NCI-H146 (cell line): ENCODE measurements at places on chromosomes 11 and 22.

DNA sequence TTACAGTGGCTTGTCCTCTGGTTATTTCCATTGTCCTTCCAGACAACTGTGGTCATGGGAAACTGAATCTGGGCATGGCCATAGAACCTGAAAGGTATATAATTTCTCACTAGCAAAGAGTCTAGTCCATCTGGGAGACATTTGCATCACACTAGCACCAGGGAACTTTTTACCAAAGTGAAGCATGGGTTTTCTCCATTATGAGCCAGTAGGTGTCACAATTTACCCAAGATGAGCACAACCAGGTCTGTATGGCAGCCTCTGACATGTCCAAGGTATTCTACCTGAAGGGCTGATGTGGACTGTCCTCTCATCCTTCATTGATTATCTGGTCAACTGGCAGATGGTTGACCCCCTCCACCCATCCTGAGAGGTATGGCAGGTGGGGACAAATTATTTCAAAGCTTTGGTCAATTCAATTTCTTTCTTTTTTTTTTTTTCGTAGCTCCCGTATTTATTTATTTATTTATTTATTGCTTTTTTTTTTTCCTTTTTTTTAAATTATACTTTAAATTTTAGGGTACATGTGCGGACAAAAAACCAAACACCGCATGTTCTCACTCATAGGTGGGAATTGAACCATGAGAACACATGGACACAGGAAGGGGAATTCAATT lies 425.9 kb downstream of the TMEM135 start:
- DNase-seq: peak; percentile 3

GRCh38 chr22:20108757-20109230 lies 7.1 kb upstream of the RANBP1 start:
- no peak for DNase-seq

DNA sequence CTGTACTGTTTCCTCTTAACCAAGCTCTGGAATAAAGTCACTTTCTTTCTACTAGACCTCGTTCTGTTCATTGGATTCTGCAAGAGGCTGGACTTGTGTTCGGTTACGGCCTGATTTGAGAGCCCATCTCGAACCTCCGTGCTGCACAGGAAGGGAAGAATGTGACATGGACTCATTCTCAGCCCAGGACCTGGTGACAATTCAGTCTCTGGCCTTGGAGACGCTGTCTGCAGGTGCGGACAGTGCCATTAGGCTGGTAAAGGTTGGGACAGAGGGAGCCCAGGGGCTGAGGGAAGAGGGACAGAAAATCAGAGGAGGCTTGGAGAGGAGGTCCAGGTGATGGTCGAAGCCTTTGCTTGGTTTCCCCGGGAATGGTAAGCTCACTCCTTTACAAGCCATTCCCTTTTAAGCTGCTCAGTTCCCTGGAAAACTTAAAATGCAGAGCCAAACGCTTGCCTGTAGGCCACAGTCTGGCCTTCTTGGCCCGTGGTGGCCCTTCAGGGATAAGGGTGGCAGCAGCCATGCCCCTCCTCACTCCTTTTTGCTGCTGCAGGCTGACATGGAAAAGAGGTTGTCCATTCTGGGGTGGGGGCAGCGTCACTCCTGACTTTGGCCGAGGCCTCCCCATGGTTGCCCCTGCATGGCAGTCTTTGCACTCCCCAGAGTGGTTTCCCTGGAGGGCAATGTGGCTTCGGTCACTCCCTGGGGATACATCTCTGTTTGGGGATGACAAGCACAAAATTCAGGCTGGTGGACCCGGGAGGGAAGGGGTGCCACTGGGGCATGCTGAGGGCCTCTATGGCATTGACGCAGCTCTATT lies 52.3 kb downstream of the SHISAL1 start:
- no peak for DNase-seq

- DNase-seq: no peak
Observed at GRCh38 chr11:129643031-129643721, 172.5 kb upstream of the TMEM45B start.
